ENCODE measurements at places on chromosomes 5 and 9.

- no peak overlapping the region for H3K4me3 ChIP-seq
- H3K36me3 ChIP-seq, result no peaks in the 10 kb centered on the region
- DNase-seq, result no peak
- H3K4me1 ChIP-seq, result no peaks in the 10 kb centered on the region
- peaks cover 3% of the 10 kb centered on the region for H3K27me3 ChIP-seq
These were observed 196.3 kb upstream of the KLF4 start for GRCh38 chr9:107685901-107686300.

- no peak overlapping the region for H3K4me3 ChIP-seq
- no peaks in the 10 kb centered on the region for H3K36me3 ChIP-seq
- peaks cover 2% of the 10 kb centered on the region for H3K27me3 ChIP-seq
- H3K4me1 ChIP-seq, result no peaks in the 10 kb centered on the region
- no peak for DNase-seq
These were observed 40.6 kb downstream of the ZNF883 start for GRCh38 chr9:112971415-112971814.

- no peak overlapping the region for H3K27ac ChIP-seq
- H3K36me3 ChIP-seq, result no peaks in the 10 kb centered on the region
- DNase-seq, result no peak
- H3K27me3 ChIP-seq, result no peaks in the 10 kb centered on the region
- H3K4me3 ChIP-seq, result no peak overlapping the region
These were observed 53.8 kb downstream of the GLRA1 start for GRCh38 chr5:151870820-151871219.

DNA sequence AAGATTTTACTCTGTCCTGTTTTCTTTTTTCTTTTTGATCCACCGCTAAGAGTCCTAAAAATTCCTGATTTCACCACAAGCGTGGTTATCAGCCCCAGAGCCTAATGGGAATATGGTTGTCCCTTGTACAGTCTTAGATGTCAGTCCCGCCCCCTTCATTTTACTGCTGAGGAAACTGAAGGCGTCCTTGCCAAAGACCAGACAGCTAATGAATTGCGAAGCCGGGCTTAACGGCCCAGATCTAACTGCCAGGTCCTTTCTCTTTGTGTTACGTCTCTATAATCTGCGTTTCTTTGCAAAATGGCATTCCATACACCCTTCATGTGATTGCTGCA lies 497 bp downstream of the NSA2 start:
- peak overlapping the region; percentile 98 for H3K4me3 ChIP-seq
- H3K27me3 ChIP-seq, result no peaks in the 10 kb centered on the region
- peaks cover 27% of the 10 kb centered on the region for H3K36me3 ChIP-seq

- peak overlapping the region; percentile 69 for H3K4me3 ChIP-seq
- no peaks in the 10 kb centered on the region for H3K27me3 ChIP-seq
- peak overlapping the region; percentile 97 for H3K27ac ChIP-seq
- peaks cover 76% of the 10 kb centered on the region for H3K4me1 ChIP-seq
These were observed 30.0 kb downstream of the RAPGEF1 start for GRCh38 chr9:131709771-131710431.

DNA sequence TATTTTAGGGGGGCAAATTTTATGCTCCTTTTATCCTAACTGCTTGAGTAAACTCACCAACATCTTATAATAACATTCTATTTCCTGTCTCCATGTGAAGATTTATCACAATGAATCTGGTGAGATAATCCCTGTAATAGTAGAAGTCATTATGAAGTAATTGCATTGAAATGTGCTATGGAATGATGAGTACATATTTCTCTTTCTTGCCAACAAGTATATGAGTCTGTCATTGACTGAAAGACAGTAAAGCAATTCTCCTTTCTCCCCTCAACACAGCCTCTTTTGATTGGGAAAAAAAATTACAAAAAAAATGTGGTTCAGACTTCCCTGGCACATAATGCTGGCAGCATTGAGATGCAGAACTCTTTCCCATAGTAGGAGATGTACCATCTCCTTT lies 459.2 kb upstream of the RGMB start:
- H3K4me1 ChIP-seq, result peaks cover 10% of the 10 kb centered on the region
- H3K27ac ChIP-seq, result no peak overlapping the region
- H3K27me3 ChIP-seq, result peaks cover 10% of the 10 kb centered on the region
- no peaks in the 10 kb centered on the region for H3K36me3 ChIP-seq
- no peak for DNase-seq
- H3K4me3 ChIP-seq, result no peak overlapping the region

- no peaks in the 10 kb centered on the region for H3K27me3 ChIP-seq
- H3K36me3 ChIP-seq, result no peaks in the 10 kb centered on the region
- no peak overlapping the region for H3K4me3 ChIP-seq
- H3K27ac ChIP-seq, result no peak overlapping the region
- no peaks in the 10 kb centered on the region for H3K4me1 ChIP-seq
- no peak for DNase-seq
These were observed 304.1 kb downstream of the TRPM3 start for GRCh38 chr9:70817311-70817710.
